ENCODE measurements at places on chromosomes 16 and 17.

GRCh38 chr16:84423416-84423837 lies 55.1 kb downstream of the ATP2C2 start:
- DNase-seq = peak; percentile 5

DNA sequence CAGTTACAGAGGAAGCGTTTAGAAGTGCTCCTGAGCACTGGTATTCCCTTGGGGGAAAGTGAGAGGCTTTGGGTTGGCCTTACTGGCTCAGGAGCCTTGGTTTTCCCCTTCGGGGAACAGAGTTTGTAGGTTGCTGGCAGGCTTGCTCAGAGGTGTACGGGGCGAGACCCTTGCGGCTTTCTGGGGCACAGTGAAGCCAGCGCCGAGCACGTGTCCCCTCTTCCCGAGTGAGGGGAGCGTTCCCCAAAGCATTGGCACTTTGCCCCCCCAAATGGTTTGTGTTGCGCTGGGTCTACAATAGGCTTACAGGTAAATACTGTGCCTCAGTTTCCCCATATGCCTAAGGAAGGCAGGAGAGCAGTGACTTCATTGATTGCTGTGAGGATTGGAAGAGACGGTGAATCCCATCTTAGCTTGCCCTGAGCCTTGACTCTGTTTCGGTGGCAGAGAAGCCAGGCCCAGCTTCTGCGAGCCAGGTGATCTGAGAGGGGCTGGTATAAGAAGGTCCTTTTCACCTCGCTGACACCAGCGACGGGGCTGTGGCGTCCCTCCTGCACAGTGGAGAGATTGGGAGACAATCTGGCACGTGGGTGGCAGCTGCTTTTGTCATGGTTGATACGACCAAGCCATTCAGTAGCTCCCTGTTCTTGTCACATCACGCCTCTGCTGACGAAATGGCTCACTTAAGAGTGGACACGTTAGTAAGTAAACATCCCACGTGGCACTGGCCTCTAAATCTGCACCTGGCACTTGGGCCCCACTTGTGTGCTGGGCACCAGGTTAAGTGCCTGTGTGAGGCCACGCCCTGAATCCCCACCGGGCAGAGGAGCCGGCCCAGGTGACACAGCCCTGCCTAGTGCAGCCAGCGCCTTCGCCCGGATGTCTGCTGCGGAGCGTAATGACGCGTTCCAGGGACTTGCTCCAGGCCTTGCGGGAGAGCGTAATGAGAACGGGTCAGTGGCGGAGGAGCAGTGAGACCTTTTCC lies 55.0 kb downstream of the MEAK7 start:
- no peak for DNase-seq

DNA sequence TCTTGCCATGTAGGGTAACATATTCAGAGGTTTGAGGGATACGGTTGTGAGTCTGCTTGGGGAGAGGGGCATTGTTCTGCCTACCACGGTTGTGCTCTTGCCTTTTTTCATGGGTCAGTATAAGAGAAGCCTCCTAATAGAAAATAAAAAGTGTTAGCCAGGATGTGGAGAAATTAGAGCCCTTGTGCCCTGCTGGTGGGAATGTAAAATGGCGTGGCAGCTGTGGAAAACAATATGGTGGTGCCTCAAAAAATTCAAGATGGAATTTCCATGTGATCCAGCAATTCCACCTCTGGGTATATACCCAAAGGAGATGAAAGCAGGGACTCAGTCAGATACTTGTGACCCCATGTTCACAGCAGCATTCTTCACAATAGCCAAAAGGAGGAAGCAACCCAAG lies 14.2 kb upstream of the LRRC75A start:
- no peak for DNase-seq

DNA sequence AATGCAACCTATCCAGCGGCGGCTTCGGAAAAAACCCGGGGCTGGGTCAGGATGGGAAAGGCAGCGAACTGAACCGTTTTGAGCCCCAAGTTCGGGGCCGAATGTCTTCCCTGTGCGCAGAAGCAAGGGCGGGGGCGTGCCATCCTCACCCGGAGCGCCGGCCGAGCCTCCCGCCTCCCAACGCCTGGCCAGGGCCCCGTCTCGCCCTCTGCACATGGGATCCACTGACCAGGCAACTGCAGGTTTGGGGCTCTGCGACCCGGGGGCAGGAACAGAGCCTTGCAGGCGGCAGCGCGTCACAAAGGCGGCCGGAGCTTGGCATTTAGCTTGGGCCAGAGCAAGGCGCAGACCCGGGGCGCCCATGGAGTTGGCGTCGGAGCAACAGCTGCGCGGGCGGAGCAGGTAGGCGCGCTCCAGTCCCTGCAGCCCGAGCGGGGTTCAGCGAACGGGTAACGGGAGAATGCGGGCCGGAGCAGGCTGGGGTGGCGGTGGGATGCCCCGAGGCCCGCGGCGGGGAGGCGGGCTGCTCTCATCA lies at the start of gene FBXO39:
FBXO39 (plus strand) TSS at position 345 of the 535 bp plus-strand sequence. CDS start 3,654 bp downstream, outside the sequence.
- DNase-seq = no peak

DNA sequence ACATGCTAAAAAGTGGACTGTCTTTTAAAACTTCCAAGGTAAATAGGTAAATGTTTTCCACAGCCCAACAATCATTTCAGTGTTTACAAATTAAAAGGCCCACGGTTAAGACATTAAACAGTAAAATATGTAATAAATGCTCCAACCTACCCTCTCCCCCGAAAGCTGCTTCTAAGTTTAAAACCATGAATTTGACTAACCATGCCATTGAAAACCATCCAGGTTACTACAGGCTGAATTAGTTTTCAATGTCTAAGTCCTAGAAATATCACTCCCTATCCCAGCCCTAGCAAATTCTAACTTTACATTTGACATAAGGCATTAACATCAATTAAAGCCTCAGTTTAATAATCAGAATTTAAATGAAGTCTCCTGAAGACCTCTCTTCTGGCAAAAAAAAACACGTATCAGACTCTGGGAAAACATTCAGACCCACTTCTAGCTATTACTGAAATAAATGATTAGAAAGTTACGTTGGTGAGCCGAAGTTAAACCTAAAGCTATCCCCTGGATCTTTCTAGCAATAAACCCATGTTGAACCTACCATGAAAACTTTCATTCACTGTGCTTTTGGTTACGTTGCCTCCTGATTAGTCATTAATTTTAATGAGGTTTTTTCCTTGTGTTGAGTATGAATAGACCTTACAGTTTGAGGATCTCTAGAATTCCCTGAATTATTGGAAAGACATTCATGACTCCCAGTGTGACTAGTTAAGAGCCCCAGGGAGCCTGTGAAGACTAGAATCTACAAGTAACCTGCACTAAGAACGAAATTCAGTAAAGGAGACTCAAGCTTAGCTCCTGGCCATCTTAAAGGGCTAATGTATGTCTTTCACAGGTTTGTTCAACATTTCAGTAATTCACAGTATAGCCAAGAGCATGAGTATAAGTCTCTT lies 1.7 kb upstream of the POLG2 start:
- no peak for DNase-seq

DNA sequence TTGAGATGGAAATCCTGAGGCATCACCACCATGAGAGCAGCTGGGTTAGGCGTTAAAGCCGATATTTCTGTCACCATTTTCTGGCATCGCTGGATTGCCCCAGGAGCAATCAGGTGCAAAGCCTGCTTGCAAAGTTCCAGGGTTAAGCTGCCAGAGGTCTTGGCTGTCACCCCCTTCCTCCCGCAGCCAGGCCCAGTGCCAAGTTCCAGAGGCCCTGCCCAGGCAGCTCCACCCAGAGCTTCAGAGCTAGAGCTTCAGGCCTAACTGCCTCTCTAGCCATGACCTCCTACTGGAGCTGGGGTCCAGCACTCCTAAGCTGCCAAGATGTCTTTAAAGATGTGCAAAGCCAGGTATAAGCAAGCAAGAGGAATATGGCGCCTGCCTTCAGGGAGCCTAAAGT lies 8.8 kb upstream of the TMEM238L start:
- DNase-seq = no peak

DNA sequence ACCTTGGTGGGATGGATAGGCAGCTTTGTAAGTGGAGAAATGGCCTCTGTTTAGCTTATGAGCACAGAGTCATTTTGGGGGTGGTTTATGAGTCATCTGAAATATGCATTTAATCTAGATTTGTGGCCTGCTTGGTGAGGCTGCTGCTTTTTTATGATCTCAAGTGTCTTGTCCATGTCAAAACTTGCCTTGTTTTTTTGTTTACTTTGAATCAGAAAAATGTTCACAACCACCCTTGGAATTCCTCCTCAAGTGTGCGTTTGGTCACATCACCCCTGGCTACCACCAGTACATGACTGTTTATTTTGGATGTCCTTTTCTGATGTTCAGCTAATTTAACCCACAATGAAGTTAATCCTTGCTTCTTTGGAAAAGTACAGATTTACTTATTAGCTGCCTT lies 64.6 kb downstream of the FTO start:
- no peak for DNase-seq

- DNase-seq = peak; percentile 67
Observed at GRCh38 chr17:77214743-77215142, 74.0 kb downstream of the SEC14L1 start.

GRCh38 chr16:84024854-84025253 lies 17.7 kb downstream of the SLC38A8 start:
- DNase-seq = no peak

GRCh38 chr16:11716336-11716735 lies 26.3 kb downstream of the TXNDC11 start:
- DNase-seq = no peak

GRCh38 chr16:67424261-67424615 lies 6.7 kb upstream of the HSD11B2 start:
- no peak for DNase-seq

DNA sequence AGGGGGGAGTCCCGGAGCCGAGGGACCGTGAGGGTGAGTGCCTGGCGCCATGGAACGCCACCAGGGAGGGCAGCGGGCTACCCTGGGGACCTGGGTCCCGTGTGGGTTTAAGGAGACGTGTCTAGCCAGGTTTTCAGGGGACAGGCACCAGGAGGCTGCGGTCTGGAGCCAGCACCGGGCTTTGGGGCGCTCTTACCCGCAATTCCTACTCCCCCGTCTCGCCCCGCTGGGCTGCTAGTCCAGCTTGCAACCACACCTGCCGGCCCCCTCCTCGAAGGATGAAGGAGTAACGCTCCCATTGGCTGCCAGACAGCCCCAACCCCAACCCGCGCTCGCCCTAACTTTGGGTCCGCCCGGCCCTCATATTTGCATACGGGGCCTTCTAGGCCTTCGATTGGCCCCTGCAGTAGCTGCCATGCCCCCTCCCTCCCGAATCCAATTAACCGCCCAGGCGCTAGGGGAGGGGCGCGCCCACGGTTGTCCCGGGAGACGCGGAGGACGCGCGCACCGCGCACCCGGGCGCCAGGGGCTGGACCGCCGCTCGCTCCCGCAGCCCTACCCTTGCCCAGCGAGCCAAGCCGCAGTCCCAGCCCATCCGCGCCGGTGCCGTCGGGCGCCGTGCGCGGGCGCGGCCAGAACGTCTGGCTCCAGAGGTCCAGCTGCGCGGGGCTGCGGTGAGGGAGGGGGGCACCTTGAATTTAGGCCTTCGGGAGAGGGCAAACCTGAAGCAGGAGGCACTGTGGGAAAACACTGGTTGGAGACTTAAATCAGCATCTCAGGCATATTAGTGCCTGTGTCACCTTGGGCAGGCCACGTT lies at the start of gene TTLL6:
TTLL6 (minus strand) TSS at position 456 of the 817 bp plus-strand sequence; CDS start at position 299, 157 bp downstream.
- peak; percentile 40 for DNase-seq

DNA sequence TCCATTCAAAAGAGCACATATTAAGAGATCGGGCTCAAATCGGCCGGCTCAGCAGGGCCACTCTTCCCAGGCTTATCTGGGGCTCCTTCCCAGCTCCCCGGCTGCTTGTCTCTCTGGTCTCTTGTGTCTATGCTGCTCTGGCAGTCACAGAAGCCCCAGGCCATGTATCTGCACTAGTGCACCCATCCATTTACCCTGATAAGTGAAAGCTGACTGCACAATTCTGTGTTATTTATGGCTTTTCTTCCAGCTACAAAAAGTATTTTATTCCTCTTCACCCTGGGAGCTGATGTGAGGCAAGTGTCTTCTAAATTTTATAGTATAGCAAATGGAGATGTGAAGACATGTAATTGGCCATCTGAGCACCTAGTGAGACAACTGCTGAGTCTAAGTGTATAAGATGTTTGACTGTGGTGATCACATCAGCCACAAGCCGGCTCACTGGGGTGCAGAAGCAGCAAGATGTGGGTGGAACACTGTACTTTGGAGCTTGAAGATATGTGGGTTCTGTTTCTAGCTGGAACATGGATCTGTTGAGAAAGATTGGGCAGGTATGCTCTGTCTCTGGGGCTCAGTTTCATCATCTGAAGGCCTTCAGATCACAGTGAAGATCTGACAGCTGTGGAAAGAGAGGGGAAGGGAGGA lies 78.1 kb upstream of the MPHOSPH6 start:
- no peak for DNase-seq

Data from hematopoietic multipotent progenitor cell treated with erythropoietin and hydrocortisone succinate and interleukin-3 and kit ligand, for 15 days (in vitro differentiated cells).